ENCODE measurements at places on chromosomes 7 and 10.

- DNase-seq = no peak
Observed at GRCh38 chr7:27346531-27347275, 104.1 kb downstream of the EVX1 start.

DNA sequence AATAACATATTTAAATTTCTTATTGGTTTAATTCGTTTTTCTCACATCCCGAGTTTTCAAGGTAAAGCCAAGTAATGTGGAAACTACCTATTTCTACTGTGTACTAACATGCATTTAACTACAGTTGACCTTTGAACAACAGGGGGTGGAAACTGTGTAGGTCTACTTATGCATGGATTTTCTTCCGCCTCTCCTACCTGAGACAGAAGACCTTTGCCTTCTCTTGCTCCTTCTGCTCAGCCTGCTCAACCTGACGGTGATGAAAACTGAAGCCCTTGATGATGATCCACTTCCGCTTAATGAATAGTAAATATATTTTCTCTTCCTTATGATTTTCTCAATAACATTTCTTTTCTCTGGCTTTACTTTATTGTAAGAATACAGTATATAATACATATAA lies 18.5 kb downstream of the MEOX2 start:
- DNase-seq = no peak

DNA sequence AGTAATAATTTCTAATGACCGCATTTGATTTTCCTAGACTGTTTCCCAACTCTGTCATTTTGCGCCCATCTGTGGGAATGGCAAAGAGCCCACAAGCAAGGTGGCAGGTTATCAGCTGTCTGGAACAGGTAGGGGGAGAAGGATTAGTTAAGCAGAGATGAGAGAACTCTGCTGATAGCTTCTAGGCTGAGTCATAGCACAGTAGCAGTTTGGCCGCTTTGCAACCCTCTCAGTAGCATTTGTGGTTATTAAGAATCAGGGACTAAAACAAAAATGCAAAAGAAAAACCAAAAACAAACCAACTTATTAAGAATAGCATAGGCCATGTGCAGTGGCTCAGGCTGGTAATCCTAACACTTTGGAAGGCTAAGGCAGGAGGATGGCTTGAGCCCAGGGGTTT lies 602.7 kb upstream of the SORCS1 start:
- no peak for DNase-seq

DNA sequence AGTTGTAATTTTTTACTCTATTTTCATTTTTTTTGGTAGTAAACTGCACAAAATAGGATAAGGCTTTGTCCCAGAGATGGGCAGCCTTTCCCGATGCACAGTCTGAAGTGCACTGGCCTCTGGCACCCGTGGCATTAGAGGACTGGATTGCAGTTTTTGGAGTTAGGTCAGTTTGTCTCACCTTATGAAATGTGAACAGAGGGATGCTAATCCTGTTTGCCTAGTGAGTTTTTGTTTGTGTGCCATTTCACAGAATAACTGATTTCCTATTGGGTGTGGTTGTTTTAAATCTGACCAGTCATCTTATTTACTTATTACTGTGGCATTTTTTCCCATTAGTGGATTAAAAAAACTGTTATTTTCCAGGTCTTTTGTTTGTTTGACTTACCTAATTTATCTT lies 109.5 kb upstream of the GATA3 start:
- DNase-seq = no peak

DNA sequence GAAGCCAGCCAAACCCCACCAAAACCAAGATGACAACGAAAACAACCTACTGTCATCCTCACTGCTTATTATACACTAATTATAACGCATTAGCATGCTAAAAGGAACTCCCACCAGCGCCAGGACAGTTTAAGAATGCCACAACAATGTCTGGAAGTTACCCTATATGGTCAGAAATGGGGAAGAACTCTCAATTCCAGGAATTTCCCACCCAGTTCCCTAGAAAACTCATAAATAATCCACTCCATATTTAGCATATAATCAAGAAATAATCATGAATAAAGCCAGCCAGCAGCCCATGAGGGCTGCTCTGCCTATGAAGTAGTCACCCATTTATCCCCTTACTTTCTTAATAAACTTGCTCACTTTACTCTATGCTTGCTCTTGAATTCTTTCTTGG lies 20.8 kb downstream of the MICU1 start:
- no peak for DNase-seq

- no peak for DNase-seq
Observed at GRCh38 chr7:81790686-81791085, 20.8 kb upstream of the HGF start.

DNA sequence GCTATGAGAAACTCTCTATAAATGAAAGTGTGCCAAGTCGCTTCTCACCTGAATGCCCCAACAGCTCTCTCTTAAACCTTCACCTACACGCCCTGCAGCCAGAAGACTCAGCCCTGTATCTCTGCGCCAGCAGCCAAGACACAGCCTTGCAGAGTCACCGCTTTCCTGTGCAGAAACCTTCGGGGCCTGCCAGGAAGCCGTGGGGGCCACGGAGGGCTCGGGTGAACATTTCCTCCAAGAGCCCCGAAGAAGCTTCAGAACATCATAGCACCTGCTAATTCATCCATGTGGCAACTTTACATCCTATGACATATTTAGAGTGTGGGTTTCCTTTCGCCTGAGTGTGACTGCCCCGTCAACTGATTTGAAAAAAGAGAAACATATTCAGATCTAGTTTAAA lies 55.7 kb upstream of the PRSS58 start:
- DNase-seq = no peak

DNA sequence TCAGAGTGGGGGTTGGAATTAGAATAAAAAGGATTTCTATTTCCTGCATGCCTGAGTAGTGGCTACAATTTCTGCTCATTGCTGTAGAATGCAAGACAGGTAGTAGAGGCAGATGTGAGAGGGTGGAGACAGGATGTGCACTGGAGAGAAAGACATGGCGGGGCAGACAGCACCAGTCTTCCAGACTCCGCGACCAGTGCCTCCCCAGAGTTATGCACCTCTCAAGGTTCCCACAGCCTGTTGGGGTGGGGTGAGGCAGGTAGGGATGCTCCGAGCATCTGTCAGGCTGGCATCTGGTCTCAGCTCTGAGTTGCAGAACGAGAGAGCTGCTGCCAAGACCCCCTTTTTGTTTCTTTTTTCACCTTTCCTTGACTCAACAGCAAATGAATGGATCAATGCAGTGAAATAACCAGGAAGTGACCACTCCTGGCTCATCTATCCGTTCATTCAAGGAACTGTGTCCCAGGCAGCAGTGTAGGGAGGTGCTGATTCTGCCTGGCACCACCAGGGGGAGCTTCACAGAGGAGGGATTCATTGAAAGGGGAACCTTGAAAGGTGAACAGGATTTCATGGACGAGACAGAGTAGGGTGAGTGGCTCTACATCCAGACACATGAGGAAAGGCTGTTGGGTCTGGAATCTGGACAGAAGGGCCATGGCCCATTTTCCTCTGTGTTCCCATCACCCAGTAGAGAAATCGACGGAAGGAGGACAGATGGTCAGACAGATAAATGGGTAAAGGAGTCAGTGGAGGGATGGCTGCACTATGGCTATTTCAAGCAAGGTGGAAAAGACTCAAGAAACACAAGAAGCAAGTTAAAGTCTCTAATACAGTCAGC lies 17.2 kb upstream of the SLC18A3 start:
- DNase-seq = no peak
